Kasumi-1 (cell line): ENCODE measurements at places on chromosomes 7 and 10.

- DNase-seq, result peak; percentile 62
These were observed 10.5 kb upstream of the GRID1 start for GRCh38 chr10:86376852-86377796.

DNA sequence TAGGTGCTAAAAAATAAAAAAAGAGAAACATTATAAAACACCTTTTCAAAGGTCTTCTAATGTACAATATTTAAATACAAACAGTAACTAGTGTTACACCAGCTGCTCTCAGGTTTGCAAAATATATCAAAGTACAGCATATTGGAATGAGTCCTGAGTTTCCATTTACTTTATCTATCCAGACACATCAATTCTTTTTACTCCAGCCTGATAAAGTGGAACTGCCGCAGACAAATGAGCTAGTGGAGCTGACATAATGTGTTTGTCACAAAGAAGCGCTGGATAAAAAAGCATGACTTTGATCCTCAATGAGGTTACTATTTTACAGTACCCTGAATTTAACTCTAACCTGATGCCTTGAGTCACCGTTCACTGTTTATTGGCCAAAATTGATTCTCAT, 1243.1 kb downstream of the GATA3 start:
- DNase-seq, result no peak

DNA sequence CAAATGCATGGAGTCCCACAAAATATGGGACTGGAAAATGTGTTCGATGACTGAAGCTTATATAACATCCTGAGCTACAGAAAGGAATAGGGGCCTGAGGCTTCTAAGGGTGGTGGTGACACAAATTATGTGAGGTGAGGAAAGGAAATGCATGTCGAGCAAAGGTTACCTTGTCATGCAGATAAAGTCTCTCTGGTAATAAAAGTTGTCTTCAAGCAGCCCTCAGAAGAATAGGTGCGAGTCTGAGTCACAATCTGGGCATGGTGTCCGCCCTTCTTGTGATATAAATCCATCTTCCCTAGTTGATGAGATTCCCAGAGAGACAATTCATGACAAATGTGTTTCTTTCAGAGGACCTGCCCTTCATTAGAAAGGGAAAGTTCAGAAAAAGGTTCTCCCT, 985.2 kb upstream of the C7orf33 start:
- DNase-seq, result no peak

DNA sequence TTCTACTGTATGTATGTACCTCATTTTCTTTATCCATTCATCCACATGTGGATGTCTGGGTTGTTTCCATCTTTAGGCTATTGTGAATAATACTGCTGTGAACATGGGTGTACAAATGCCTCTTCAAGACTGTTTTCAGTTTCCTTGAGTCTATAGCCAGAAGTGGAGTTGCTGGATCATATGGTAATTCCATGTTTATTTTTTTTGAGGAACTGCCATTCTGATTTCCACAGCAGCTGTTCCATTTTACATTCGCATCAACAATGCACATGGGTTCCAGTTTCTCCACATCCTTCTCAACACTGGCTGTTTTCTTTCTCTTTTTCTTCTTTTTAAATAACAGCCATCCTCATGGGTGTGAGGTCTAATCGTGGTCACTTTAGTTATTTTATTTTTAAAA, 69.9 kb upstream of the CTBP2 start:
- no peak for DNase-seq

DNA sequence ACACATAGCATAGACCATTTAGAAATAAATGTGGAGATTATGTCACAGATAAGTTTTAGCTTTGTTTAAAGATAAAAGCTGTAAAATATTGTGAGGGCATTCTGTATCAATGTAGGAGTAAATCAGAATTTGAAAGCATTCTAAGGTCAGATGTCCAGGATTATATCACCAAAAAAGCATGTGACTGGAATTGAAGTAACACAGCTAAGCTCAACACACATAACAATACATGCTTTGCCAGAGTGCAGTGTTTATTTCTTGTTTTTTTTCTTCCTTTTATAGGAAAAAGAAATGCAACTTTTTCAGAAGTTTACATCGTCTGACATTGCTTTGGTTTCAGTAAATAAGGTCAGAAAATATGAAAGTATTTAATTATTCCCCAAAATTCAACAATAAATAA, 183.4 kb downstream of the HTR7 start:
- no peak for DNase-seq

DNA sequence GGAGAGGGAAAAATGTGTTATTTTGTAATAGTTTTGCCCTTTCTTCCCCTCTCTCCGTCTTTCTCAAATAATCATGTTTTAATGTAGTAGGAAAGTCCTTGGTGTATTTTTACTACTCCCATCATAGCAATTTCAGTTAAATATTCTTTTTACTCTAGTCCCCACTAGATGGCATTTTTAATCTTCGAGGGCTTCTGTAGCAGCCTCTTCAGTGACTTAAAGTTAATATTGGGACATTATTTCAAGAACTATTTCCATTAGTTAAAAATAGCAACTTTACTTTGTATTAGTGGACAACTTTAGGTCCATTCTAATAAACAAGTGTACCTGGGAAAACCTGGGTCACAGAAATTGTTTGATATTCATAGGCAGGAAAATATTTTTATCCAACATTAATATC, 23.0 kb downstream of the EDRF1 start:
- DNase-seq, result peak; percentile 85
